ENCODE measurements at places on chromosomes 3 and 15. TPM values are rescaled to one million over a fixed set of nuclear protein-coding genes. Genes with fewer than 3 reads are reported as not detected.

The PLS1 gene
- 7.1 TPM for polyA plus RNA-seq

The DAPK2 gene
- 0.80 TPM for polyA plus RNA-seq

The CD96 gene
- polyA plus RNA-seq: 0.09 TPM

The SLC22A14 gene
- polyA plus RNA-seq: 0.10 TPM

The MESP2 gene
- polyA plus RNA-seq: 0.10 TPM

The WNT7A gene
- 11.1 TPM for polyA plus RNA-seq

The TICRR gene
- 8.3 TPM for polyA plus RNA-seq

The TMEM158 gene
- polyA plus RNA-seq: 2.4 TPM

The OR5H14 gene
- polyA plus RNA-seq: not detected

The HACL1 gene
- polyA plus RNA-seq: 23.5 TPM

The B3GNT5 gene
- 27.6 TPM for polyA plus RNA-seq

The NANOGP8 gene
- not detected for polyA plus RNA-seq

The CCR4 gene
- polyA plus RNA-seq: not detected

The HTR3E gene
- polyA plus RNA-seq: not detected

The IMPG2 gene
- 0.05 TPM for polyA plus RNA-seq

The SLC12A1 gene
- polyA plus RNA-seq: not detected

The RAB43 gene
- polyA plus RNA-seq: 14.6 TPM

The TM6SF1 gene
- polyA plus RNA-seq: not detected

The CERS3 gene
- 0.08 TPM for polyA plus RNA-seq

The GOLGA8J gene
- not detected for polyA plus RNA-seq

The MEX3B gene
- 0.73 TPM for polyA plus RNA-seq

The SLC6A11 gene
- polyA plus RNA-seq: 10.7 TPM

Measured in mammary epithelial cell (primary cell).